ENCODE measurements at places on chromosomes 4 and X. TPM values are rescaled to one million over a fixed set of nuclear protein-coding genes. Genes with fewer than 3 reads are reported as not detected.

COMMD8 gene
- total RNA-seq, result 29.0 TPM

FAM114A1 gene
- 0.24 TPM for total RNA-seq

PCSK1N gene
- 1.9 TPM for total RNA-seq

PDZD11 gene
- 24.5 TPM for total RNA-seq

IBSP gene
- not detected for total RNA-seq

NEXMIF gene
- 1.2 TPM for total RNA-seq

AKAP14 gene
- not detected for total RNA-seq

ARR3 gene
- not detected for total RNA-seq

MXRA5 gene
- total RNA-seq, result not detected

TEX11 gene
- total RNA-seq, result not detected

UGT2A1 gene
- not detected for total RNA-seq

SYNPO2 gene
- total RNA-seq, result not detected

RBMXL3 gene
- total RNA-seq, result not detected

DAPP1 gene
- 25.8 TPM for total RNA-seq

MAGEA1 gene
- not detected for total RNA-seq

PCDH19 gene
- total RNA-seq, result not detected

RIPPLY1 gene
- not detected for total RNA-seq

SRPX2 gene
- not detected for total RNA-seq

SCD5 gene
- 0.35 TPM for total RNA-seq

RPL9 gene
- total RNA-seq, result 2,428 TPM

PDGFRA gene
- total RNA-seq, result not detected

EIF2S3 gene
- 386 TPM for total RNA-seq

CENPU gene
- 91.5 TPM for total RNA-seq

DUSP21 gene
- total RNA-seq, result not detected

HPSE gene
- total RNA-seq, result 16.1 TPM

PDCL2 gene
- not detected for total RNA-seq

C4orf36 gene
- 0.44 TPM for total RNA-seq

HTN1 gene
- total RNA-seq, result not detected

IL9R gene
- total RNA-seq, result 1.5 TPM

APEX2 gene
- 36.3 TPM for total RNA-seq

SHROOM4 gene
- total RNA-seq, result not detected

MAGEB17 gene
- not detected for total RNA-seq

COL4A6 gene
- not detected for total RNA-seq

SPANXD gene
- not detected for total RNA-seq

SNX25 gene
- total RNA-seq, result 14.6 TPM

FGB gene
- total RNA-seq, result not detected

FHL1 gene
- 20.5 TPM for total RNA-seq

FAM9C gene
- not detected for total RNA-seq

SOWAHB gene
- total RNA-seq, result not detected

SOD3 gene
- total RNA-seq, result not detected

CTAG1A gene
- not detected for total RNA-seq

PNMA6F gene
- total RNA-seq, result not detected

PF4V1 gene
- total RNA-seq, result not detected

TMEM33 gene
- total RNA-seq, result 34.6 TPM

KLHL15 gene
- total RNA-seq, result 21.5 TPM

GLRB gene
- total RNA-seq, result not detected

HMGB3 gene
- total RNA-seq, result 30.8 TPM

EFNB1 gene
- total RNA-seq, result 4.2 TPM

FOXO4 gene
- total RNA-seq, result 7.9 TPM

GAGE12J gene
- not detected for total RNA-seq

TMSB15B gene
- 8.6 TPM for total RNA-seq

HAND2 gene
- total RNA-seq, result not detected

TMEM35A gene
- not detected for total RNA-seq

TMEM271 gene
- total RNA-seq, result not detected

RHOXF1 gene
- not detected for total RNA-seq

SMARCA1 gene
- total RNA-seq, result 0.36 TPM
